Natural killer cell treated with Interleukin-12 subunit alpha and Interleukin-12 subunit beta and Interleukin-15 and Interleukin-18, amount 100 ng/mL, for 72 hours (primary cell): ENCODE measurements at places on chromosomes 2 and 18. TPM values are rescaled to one million over a fixed set of nuclear protein-coding genes. Genes with fewer than 3 reads are reported as not detected.
A peak's percentile ranks its signal among the peaks of the same experiment; 100 is the strongest.

ATP6V1C2 gene
- not detected for total RNA-seq

VWA3B gene
- not detected for total RNA-seq

PLEKHA3 gene
- total RNA-seq = 36.7 TPM

GRCh38 chr2:239227661-239228371 lies 173.0 kb downstream of the HDAC4 start:
- H3K4me3 ChIP-seq = no peak overlapping the region
- H3K27ac ChIP-seq = no peak overlapping the region
- no peak for DNase-seq
- no peaks in the 10 kb centered on the region for H3K27me3 ChIP-seq

DNA sequence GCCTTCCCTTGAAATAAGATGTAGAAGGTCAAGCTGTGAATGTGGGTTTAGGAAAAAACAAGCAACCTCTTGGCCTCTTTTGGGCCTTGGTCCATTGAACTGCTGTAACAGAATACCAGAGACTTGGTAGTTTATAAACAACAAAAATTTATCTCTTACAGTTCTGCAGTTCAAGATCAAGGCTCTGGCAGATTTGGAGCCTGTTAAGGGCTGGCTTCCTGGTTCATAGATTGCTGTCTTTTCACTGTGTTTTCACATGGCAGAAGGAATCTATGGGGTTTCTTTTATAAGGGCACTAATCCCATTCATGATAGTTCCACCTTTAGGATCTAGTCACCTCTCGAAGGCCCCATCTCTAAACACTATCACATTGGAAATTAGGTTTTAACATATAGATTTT lies 20.2 kb upstream of the STK17B start:
- H3K36me3 ChIP-seq = no peaks in the 10 kb centered on the region
- no peak overlapping the region for H3K27ac ChIP-seq
- H3K27me3 ChIP-seq = no peaks in the 10 kb centered on the region
- no peak for DNase-seq
- peaks cover 19% of the 10 kb centered on the region for H3K4me1 ChIP-seq

DNA sequence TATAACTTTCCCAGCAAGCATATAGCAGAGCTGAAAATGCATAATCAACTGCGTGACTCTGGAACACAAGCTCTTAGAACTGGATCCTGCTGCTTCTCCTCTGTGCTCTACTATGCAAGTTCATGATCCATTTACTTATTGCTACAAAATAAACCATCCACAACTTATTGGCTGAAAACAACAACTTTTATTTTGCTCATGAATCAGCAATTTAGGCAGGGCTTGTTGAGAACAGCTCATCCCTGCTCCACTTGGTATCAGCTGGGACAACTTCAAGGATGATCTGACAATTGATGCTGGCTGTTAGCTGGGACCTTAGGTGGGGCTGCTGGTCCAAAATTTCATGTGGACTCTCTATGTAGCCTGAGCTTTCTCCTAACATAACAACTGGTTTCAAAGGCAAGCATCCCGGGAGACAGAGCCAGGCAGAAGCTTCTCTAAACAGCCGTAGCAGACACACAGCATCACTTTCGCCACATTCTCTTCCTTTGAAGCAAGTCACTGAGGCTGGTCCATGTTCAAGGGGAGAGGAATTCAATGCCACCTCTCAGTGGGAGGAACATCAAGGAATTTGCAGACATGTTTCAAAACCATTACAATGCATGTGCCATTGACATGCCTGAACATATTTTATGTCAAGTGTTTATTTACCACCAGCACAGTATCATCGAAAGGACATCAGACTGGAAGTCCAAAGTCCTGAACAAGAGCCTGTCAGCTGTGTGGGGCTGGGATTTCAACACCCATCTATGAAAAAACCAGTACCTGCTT lies 153.1 kb upstream of the PKDCC start:
- no peaks in the 10 kb centered on the region for H3K36me3 ChIP-seq
- peaks cover 32% of the 10 kb centered on the region for H3K4me1 ChIP-seq
- no peak overlapping the region for H3K27ac ChIP-seq
- peaks cover 40% of the 10 kb centered on the region for H3K27me3 ChIP-seq
- no peak for DNase-seq

- H3K27ac ChIP-seq = peak overlapping the region; percentile 86
- peaks cover 21% of the 10 kb centered on the region for H3K27me3 ChIP-seq
- no peak for DNase-seq
- H3K4me1 ChIP-seq = peaks cover 20% of the 10 kb centered on the region
Observed at GRCh38 chr2:148643421-148643820, 1.1 kb upstream of the EPC2 start.

L3MBTL4 gene
- 10.2 TPM for total RNA-seq

RPS27A gene
- total RNA-seq = 804 TPM

GRCh38 chr2:126635281-126635680 lies 20.7 kb upstream of the GYPC start:
- no peak overlapping the region for H3K27ac ChIP-seq
- no peaks in the 10 kb centered on the region for H3K36me3 ChIP-seq
- no peak for DNase-seq
- peaks cover 7% of the 10 kb centered on the region for H3K27me3 ChIP-seq
- H3K4me3 ChIP-seq = no peak overlapping the region
- H3K4me1 ChIP-seq = no peaks in the 10 kb centered on the region

DNA sequence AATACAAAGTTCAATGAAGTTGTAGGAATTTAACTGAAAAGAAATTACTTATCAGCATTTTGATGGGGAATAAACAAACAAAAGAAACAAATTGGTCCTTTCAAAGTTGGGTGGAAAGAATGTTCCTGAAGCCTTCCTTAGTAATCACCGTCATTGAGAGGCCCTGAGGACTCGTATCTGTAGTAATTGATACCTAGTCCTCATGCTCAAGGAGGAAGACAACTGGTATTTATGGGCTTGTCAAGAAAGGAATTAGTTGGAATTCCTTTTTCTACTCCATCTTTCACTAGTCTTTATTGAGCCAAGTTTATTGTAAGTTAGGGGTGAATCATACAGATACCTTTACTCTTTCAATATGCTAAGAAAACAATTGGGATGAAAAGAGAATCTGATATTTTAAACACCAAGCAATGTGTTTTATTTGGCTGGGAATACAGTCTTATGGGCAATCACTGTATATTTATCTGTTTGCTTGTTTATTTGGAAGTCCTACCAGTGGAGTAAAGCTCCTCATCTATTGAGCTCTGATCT lies 324.8 kb downstream of the ARHGAP15 start:
- H3K27ac ChIP-seq = no peak overlapping the region
- H3K27me3 ChIP-seq = no peaks in the 10 kb centered on the region
- H3K4me1 ChIP-seq = peaks cover 37% of the 10 kb centered on the region
- peak overlapping the region; percentile 12 for H3K4me3 ChIP-seq
- no peaks in the 10 kb centered on the region for H3K36me3 ChIP-seq

GKN2 gene
- not detected for total RNA-seq

FKBP7 gene
- 2.1 TPM for total RNA-seq

- H3K4me3 ChIP-seq = no peak overlapping the region
- no peaks in the 10 kb centered on the region for H3K36me3 ChIP-seq
- no peaks in the 10 kb centered on the region for H3K4me1 ChIP-seq
Observed at GRCh38 chr18:24817587-24818371, 357.3 kb downstream of the HRH4 start.

DNA sequence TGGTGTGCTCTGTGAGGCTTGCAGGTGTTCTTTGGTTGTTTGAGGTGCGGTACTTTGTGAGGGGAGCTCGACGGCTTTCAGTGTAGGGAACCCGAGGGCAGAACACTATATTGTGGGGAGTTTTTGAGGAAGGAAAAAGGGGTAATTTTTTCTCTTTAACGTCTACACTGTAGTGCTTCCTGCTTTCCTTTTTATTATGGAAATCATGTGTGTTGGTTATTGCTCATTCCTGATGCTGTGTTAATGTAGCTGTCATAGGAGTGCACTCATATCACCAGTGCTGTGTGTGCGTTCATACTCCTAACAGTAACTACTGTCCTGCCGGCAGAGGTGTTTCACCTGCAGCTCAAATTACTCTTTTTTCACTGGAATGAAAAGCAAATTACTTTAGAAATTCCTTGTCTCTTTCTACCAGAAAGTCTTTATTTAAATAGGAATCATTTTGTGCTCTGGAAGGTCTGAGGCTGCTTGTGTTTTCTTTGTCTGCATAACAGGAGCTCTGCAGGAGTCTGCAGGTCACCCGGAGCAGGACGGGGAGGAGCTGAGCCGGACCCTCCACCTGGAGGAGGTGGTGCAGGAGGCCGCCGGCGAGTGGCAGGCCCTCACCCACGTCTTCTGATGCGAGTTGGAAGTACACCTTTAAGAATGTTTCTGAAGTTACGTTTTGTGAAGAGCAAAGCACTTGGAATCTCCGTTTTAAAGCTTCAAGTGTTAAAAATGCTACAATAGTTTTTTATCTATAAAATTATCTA lies 145.5 kb downstream of the ZNF236 start:
- DNase-seq = no peak
- no peaks in the 10 kb centered on the region for H3K27me3 ChIP-seq
- H3K27ac ChIP-seq = no peak overlapping the region
- peaks cover 21% of the 10 kb centered on the region for H3K4me1 ChIP-seq
- H3K4me3 ChIP-seq = no peak overlapping the region
- H3K36me3 ChIP-seq = peaks cover 13% of the 10 kb centered on the region

GRCh38 chr2:31547485-31547884 lies 33.3 kb downstream of the SRD5A2 start:
- no peaks in the 10 kb centered on the region for H3K4me1 ChIP-seq
- H3K27ac ChIP-seq = no peak overlapping the region
- peaks cover 2% of the 10 kb centered on the region for H3K27me3 ChIP-seq
- DNase-seq = no peak

HAAO gene
- not detected for total RNA-seq

DNA sequence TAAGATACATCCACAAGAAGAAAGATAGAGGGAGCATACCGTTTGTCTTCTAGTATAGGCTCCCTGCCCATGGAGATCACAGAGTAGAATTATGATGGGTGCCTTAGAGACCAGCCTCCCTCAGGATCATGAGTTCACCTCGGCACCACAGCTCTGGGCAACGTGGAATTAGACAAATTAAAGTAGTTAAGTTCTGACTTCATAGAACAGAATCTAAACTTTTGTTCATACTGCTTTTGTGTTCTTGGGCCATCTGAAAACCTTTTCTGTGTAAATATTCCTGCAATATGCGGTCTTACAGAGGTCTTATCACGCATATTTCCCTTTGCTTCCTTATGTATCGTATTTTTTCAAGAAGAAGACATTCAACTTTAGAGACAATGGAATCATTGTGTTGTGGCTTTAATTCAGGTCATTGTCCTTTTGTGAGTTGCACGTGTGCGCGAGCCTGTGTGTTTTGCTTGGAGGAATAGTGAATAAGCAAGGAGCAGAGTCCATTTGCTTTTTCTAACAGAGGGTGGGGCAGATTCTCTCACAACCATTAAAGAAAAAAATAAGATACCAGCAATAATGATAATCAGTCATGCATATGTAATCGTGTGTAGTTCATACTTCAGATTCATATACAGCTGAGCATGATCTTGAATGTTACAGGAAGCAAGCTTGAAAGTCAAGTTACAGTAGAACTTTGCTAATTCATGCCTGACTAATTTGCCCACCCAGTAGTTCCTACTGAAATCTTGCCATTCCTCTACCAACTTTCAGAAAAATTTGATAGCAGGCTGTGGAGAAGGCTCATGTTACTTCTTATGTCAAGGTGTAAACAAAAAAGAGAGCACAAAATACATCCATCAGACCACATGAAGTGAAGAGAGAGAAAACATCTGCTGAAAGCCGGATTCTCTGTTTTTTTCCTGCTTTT lies 243.6 kb downstream of the NEDD4L start:
- H3K36me3 ChIP-seq = no peaks in the 10 kb centered on the region
- DNase-seq = no peak
- peaks cover 7% of the 10 kb centered on the region for H3K27me3 ChIP-seq
- no peak overlapping the region for H3K4me3 ChIP-seq
- no peak overlapping the region for H3K27ac ChIP-seq

- no peak for DNase-seq
- no peaks in the 10 kb centered on the region for H3K36me3 ChIP-seq
- no peak overlapping the region for H3K27ac ChIP-seq
- H3K27me3 ChIP-seq = no peaks in the 10 kb centered on the region
Observed at GRCh38 chr2:150020221-150020620, 432.6 kb upstream of the MMADHC start.

FBLN7 gene
- 0.38 TPM for total RNA-seq

BUB1 gene
- total RNA-seq = 45.2 TPM

GRCh38 chr2:227788561-227789018 lies 25.1 kb upstream of the CCL20 start:
- H3K4me3 ChIP-seq = no peak overlapping the region
- peaks cover 3% of the 10 kb centered on the region for H3K4me1 ChIP-seq
- no peaks in the 10 kb centered on the region for H3K36me3 ChIP-seq
- no peak overlapping the region for H3K27ac ChIP-seq
- peaks cover 9% of the 10 kb centered on the region for H3K27me3 ChIP-seq

GRCh38 chr2:136916131-136916530 lies 150.8 kb downstream of the THSD7B start:
- H3K4me1 ChIP-seq = no peaks in the 10 kb centered on the region
- no peaks in the 10 kb centered on the region for H3K36me3 ChIP-seq
- no peaks in the 10 kb centered on the region for H3K27me3 ChIP-seq
- DNase-seq = no peak
- H3K27ac ChIP-seq = no peak overlapping the region
- no peak overlapping the region for H3K4me3 ChIP-seq

- H3K4me3 ChIP-seq = no peak overlapping the region
- peaks cover 10% of the 10 kb centered on the region for H3K4me1 ChIP-seq
- peaks cover 15% of the 10 kb centered on the region for H3K27me3 ChIP-seq
- H3K36me3 ChIP-seq = no peaks in the 10 kb centered on the region
- no peak for DNase-seq
Observed at GRCh38 chr2:232537079-232537478, 2.4 kb upstream of the CHRNG start.

GRCh38 chr18:14098428-14098827 lies 33.8 kb downstream of the ZNF519 start:
- no peak for DNase-seq
- no peak overlapping the region for H3K4me3 ChIP-seq
- H3K36me3 ChIP-seq = no peaks in the 10 kb centered on the region
- H3K27ac ChIP-seq = no peak overlapping the region
- no peaks in the 10 kb centered on the region for H3K27me3 ChIP-seq
- H3K4me1 ChIP-seq = peaks cover 7% of the 10 kb centered on the region

CTLA4 gene
- total RNA-seq = 13.7 TPM

DNA sequence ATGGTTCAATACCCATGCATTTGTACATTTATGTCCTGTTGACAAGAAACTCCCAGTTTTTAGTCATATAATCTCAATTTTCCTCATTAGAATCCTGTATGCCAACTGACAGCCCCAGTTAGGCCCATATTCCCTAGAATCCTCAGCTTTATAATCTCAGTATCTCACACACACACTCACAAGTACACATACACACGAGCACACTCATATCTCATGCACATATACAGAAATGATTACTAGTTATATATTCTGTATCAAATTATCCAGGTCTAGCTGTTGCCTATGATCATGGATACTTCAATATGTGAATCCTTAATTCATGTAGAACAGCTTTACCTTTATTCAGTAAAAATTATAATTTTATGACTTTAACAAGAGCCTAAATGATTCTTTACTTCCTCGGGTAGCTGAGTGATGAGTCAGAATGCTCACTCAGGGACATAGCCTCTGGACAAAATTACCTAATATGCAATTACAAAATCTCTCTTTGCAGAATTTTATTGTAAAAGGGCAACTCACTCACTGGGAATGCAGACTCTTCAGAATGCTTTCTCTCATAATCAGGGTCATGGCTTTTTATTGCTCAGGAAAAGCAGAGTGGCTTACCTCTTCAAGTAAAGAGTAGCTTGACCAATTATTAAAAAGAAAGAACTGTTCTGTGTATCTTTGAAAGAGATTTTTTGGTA lies 193.6 kb upstream of the PIK3C3 start:
- H3K27me3 ChIP-seq = no peaks in the 10 kb centered on the region
- H3K4me1 ChIP-seq = no peaks in the 10 kb centered on the region
- H3K36me3 ChIP-seq = no peaks in the 10 kb centered on the region
